Kidney capillary endothelial cell (primary cell): ENCODE measurements at places on chromosomes 12 and 14.

- no peak for DNase-seq
These were observed 23.8 kb downstream of the MLXIP start for GRCh38 chr12:122102331-122102730.

DNA sequence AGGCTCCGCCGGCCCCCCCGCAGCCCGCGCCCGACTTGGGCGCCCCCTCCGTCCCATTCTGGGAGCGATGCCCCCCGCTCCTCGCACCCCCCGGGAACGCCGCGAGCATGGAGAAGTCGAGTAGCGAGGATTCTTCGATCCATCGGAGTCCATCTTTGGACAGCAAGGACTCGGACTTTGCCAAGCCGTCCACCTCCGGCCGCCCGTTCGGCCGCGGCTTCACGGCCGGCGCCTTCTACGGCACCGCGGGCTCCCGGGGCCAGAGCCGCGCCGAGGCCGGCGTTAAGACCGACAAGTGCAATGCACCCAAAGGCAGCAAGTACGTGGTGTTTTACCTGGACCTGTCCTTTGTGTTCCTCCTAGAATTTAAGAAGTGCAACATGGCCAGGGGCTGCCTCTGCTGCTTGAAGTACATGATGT lies 123.6 kb downstream of the TSPAN9 start:
- DNase-seq, result no peak

DNA sequence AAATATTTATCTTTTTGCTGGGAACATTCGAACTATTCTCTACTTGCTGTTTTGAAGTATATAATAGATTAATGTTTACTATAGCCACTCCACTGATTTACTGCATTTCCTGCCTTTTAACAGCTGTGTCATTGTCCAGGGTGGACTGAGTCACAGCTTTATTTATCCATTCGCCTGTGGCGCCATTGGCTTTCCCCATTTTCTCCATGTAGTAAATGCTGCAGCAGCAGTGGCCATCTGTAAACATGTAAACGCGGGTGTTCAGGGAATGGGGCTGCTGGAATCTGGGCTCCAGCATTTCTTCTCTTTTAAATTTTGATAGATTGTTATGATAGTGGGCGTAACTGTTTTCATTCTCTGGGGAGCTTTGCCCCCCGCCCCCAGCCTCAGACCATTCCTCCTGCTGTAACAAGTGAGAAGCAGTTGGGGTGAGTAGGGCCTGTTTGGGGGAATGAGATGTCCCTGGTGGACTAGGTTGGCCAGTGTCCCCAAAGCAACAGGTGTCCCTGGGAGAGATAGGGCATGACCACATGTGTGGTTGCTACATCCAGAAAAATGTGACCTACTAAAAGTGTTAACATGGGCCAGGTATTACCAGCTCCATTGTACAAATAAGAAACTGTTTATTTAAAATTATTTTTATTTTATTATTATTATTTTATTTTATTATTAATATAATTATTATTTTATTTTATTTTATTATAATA lies 32.9 kb downstream of the RIN3 start:
- peak; percentile 75 for DNase-seq

GRCh38 chr12:84924981-84925380 lies 12.4 kb upstream of the SLC6A15 start:
- DNase-seq, result no peak

DNA sequence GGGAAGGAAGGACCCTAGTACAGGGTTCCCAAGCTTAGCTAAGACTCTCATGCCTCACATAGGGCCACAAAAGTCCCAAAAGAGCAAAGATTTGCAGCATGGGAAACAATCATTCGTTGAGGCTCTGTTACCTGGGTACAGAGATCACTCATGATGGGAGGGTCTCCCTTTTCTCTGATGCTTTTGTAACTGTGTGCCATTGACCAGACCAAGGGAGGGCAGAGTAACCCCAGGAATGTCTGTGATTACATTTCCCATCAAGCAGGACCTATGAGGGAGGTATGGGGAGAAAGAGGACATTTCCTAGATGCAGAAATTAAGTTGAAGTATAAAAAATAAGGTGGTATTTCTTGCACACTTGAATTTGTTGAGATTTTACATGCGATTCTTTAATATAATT lies 16.4 kb upstream of the DLGAP5 start:
- no peak for DNase-seq

GRCh38 chr14:63956326-63956725 lies 103.5 kb downstream of the SYNE2 start:
- DNase-seq, result no peak

DNA sequence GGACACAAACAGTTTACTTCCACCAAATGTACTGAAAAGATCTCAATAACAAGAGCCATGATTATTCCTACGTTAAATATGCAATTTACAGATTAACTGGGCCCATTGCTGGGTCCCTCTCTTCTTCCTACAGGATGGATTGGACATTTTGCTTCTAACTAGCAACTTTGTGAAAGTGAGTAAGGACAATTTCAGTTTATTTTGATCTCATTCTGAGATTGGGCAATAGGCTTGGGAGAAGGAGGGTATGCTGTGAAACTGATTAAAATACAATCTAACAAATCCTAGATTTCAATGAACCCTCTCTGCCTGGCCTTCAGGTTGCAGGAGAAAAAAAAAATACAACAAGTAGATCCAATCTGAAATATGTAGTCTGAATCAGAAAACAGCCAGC lies 121.5 kb downstream of the PRKD1 start:
- DNase-seq, result no peak

DNA sequence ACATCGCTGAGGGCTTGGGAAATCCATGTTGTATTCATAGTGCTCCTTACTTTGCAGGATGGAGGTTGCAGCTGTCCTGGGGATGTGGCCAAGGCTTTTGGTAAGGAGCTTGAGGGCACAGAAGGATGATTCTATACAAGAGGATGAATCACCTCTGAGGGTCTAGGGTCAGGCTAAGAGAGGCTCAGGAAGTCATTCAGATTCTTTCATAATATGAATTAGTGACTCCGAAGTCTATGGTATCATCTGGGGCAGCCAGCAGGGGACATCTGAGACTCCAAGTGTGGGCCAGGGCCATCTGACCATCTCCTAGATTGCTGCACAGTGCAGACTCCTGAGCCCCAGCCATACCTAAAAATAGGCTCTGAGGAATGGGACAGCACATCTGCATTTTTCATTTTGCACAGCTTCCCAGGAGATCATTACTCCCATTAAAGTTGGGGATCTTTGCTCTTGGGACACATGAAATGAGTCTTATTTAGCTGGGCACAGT lies 4.8 kb downstream of the GMPR2 start:
- DNase-seq, result no peak

DNA sequence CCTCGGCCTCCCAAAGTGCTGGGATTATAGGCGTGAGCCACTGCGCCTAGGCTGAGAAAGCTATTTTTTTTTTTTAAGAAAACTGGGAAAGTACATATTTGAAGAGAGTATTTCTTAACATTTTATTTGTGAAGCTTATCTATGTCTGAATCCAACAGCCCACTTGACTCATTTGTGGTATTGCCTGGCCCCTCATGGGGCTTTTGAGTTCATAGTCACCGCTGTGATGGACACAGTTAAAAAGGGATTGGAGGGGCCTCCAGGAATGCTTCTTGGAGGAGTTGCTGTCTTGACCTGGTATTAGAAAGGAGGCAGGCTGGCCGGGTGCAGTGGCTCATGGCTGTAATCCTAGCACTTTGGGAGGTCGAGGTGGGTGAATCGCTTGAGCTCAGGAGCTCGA lies 26.5 kb downstream of the BCL7A start:
- DNase-seq, result no peak

- no peak for DNase-seq
These were observed 11.6 kb downstream of the MTA1 start for GRCh38 chr14:105431256-105431655.

GRCh38 chr12:79822475-79822874 lies 112.4 kb downstream of the PPP1R12A start:
- no peak for DNase-seq

GRCh38 chr12:12654691-12655460 lies 41.1 kb downstream of the GPR19 start:
- DNase-seq, result no peak

GRCh38 chr12:25017336-25017735 lies 68.4 kb upstream of the BCAT1 start:
- no peak for DNase-seq

DNA sequence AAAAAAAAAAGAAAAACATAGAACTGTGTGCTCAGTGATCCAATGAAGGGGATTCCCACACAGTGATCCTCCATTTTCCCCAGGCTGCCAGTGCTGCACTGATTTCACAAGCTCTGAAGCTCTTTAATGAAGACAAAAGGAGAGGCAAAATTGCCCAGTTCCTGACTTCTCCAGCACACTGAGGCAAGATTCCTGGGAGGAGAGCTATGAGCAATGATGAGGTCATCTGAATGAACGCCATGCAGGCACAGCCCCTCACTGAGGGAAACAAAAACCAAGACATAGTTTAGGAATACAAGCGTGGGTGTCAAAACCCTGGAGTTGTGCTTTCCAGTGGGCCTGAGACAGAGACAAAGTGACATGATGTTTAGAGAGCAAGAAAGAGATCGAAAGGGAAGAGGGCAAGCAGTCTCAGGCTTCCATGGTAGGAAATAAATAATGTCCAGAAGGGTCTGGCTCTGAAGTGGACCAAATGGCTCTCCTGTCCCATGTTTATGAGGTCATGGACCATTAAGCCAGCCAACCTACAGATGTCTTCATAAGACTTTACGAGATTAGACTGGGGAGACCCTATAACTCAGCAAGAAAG lies 40.9 kb upstream of the SMUG1 start:
- DNase-seq, result peak; percentile 77

GRCh38 chr12:104650541-104650940 lies 193.8 kb downstream of the CHST11 start:
- no peak for DNase-seq

- peak; percentile 60 for DNase-seq
These were observed 303.9 kb upstream of the FKBP4 start for GRCh38 chr12:2490831-2491230.

- DNase-seq, result no peak
These were observed 326.9 kb downstream of the TMEM121 start for GRCh38 chr14:105853089-105853906.

DNA sequence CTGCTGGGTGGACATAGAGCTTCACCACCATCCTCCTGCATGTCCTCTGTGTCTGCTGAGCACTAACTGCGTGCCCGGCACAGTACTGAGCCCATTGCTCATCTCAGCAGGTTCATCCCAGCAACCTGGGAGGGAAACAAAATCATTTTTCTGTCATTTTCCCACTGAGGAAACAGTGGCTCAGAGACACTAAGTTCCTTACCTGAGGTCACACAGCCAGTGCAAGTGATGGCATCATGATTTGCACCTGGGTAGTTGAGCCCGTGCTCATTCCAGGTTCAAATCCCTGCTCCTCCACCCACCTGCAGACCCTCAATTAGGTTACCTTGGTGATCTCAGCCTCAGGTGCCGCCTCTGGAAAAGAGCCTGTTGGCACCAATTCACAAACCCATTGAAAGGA lies 23.4 kb downstream of the RNFT2 start:
- no peak for DNase-seq

GRCh38 chr12:108367436-108367835 lies 28.3 kb upstream of the CMKLR1 start:
- no peak for DNase-seq

DNA sequence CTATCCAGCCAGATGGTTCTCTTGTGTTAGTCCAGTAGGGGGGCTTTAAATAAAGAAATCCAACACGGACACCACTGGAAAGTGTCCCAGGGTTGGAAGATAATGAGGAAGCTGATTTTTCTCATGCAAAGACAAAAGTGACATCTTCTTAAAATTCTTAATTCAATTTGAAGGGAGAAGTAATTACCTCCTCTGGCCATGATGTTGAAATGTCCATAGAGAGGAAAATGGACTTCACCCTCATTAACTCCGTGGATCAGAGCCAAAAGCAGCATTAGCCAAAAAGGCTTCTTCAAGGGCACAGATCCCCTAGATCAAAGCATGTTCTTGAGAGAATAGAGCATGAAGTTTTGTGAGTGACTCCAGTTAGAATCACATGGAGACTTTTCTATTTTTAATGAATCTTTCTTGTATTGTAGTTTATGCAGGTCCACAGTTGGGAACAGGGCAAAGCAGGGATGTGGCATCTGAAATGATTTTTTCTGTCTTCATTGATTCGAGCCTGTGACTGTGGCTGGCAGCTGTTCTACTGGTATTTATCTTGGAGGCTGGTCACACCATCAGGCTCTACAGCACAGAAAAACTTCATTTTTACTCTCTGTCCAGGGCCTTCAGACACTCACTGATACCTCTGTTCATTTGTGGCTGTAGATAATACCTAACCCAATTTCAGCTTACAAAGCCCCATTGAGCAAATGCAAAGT lies 1002.5 kb downstream of the AACS start:
- DNase-seq, result no peak

DNA sequence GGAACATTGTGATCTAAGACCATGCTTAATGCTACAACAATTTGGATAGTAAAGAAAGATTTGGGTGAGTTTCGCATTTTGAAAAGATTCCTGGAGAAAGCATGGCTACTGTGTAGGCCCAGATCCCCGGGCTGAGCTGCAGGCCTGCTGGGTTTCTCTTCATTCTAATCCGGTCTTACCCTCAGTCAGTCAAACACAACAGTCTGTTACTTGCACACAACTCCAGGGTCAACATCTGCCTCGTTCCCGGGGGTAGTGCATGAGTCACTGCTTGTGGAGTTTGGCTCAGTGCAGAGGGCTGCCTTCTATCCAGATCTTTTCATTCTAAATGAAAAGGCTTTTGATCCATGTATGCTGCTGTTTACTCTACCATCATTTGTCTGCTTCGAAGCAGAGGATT lies 60.4 kb upstream of the SEL1L start:
- no peak for DNase-seq

GRCh38 chr12:105451211-105451610 lies 120.7 kb downstream of the C12orf75 start:
- no peak for DNase-seq

DNA sequence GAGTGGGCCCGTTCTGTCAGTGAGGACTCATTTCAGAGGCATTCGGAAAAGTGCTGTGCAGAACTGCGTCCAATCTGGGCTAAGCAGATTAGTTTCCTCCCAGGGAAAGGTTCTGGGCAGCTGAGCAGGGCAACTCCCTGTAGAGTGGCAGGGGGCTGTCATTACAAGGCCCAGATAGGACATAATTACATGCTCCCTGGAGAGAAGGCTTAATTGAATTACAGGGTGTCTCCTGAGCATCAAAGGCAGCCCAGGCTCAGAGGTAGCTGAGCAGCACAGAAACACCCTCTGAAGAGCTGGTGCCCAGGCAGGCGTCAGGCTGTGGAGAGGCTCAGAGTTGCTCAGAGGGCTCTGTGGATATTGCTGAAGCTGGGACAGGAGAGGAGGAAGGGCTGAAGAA lies 36.0 kb downstream of the SLC8A3 start:
- DNase-seq, result no peak

- DNase-seq, result no peak
These were observed 1023.0 kb upstream of the ATXN7L3B start for GRCh38 chr12:73514672-73515071.

- DNase-seq, result no peak
These were observed 1.2 kb upstream of the NID2 start for GRCh38 chr14:52070051-52070431.

- no peak for DNase-seq
These were observed 2.4 kb downstream of the KIF5A start for GRCh38 chr12:57552306-57552651.

DNA sequence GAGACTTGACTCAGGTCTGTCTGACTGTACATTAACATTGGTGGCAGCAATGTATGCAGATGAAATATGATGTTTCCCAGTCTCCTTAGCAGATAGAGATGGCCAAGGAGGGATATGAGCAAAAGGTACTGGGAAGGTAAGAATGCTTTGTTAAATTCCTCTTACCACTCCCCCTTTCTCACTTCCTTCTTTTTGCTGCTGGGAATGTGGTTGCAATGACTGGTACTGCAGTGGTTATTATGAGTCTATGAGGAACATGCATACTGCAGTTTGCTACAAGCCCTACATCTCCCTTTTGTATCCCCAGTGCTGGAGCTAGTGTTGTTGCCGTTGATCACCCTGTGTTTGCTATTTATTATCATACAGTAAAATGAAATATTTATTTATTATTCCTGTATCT lies 35.9 kb downstream of the ALDH1L2 start:
- no peak for DNase-seq
